NCI-H1436 (cell line): ENCODE measurements at places on chromosomes 11 and 22.

- DNase-seq = no peak
Observed at GRCh38 chr11:113138731-113139130, 175.7 kb upstream of the TTC12 start.

GRCh38 chr11:58919561-58919960 lies 19.7 kb upstream of the GLYATL1 start:
- DNase-seq = no peak

DNA sequence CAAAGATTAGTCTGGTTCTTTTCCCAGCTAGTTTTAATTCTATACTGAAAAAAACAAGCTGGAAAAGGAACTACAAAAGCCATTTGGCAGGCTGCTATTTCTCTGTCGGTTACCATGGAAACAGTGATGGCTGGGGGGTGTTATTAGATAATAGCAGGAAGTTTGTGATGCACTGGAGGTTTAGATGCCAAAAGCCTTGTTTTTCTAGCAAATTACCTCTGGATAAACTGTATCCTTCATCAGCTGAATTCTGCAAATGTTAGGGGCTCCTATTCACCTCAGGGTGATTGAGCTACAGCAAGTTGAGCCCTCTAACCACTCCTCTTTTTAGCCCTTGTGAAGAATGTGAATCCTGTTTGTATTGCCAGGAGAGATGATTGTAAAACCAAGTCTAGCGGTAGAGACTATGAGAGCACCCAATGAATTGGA lies 25.2 kb downstream of the ALKBH3 start:
- no peak for DNase-seq

DNA sequence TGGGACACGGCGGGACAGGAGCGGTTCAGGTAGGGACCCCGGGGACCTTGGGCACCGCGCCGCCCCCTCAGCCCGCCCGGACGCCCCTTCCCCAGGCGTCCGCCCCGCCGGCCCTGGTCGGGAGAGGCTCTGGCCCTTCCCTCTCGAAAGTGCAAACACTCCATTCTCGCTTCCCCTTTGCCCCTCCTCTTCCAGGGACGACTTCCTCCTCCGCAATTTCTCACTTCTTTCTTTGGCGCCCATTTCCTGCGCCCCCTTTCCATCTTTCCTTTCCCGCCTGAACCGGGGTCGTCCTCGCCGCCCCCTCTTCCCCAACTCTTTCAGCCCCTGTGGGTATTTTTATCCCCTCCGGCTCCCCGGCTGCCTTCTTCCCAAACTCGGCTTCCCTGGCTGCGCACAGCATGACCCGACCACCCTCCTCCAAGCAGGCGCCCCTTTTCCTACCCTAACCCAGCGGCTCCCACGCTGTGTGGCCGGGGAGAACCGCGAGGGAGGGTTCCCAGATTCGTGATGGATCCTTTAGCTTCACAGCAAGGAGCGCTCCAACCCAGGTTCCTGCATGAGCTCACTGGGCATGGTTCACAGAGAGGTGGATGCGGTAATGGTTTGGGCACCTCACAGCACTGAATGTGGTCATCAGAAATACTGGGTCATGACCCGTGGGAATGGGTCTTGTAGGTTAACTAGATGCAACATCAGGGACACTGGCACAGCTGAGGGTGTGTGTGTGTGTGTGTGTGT lies 689 bp downstream of the RAB39A start:
- peak; percentile 12 for DNase-seq

- no peak for DNase-seq
Observed at GRCh38 chr11:110011595-110011994, 81.6 kb upstream of the ZC3H12C start.

DNA sequence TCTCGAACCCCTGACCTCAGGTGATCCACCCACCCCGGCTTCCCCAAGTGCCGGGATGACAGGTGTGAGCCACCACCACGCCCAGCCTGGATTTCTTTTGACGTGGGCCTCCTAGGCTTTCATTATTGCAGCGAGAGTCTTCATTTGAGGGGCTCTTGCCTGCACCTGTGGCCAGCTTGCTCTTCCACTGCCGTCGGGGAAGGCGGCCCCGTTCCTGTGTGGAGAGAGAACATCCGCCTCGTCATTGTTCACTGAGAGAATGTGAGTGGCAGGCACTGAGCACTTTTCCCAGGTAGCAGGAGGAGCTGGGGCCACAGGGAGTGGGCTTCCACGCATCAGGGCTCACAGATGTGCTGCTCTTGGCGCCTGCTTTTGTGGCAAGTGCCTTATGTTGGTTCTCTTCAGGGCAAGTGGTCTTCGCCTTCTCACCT lies 365.0 kb downstream of the TBC1D22A start:
- no peak for DNase-seq

DNA sequence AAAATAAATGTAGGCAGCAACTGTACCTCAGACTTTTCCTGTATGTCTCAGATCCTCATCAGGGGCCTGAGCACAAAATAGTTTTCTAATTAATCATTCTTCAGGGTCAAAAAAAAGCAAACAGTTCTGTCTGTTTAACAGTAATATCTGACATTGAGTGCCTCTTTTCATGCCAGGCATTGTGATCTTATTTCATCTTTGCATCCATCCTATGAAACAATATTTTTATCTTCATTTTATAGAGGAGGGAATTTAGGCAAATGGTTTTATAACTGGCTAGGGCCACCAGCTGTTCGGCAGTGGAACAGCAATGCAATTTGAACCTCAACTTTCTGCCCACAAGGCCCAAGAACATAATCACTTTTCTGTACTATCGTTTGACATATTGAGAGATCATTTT lies 145.6 kb downstream of the WNT7B start:
- no peak for DNase-seq
